Naive thymus-derived CD8-positive, alpha-beta T cell (primary cell): ENCODE measurements at places on chromosomes 1 and 21.

DNA sequence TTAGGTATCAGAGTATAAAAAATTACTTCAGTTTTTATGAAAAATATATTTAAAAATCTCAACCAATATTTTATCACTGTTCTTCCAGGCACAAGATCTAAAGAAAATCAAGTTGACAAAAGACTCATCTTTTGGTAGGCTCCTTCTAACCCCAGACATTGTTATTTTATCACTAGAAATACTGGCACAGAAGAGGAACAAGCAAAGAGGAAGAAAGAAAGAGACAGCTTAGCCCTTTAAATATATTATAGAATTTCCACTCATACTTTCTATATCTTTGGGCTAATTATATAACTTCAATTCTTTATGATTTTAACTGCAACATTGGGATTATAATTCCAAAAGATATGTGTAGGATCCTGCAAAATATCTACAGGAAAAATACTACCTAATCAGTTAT lies 32.4 kb downstream of the SPTA1 start:
- H3K4me3 ChIP-seq: no peak overlapping the region
- no peak for DNase-seq
- H3K27ac ChIP-seq: no peak overlapping the region
- peaks cover 6% of the 10 kb centered on the region for H3K4me1 ChIP-seq
- H3K36me3 ChIP-seq: peaks cover 8% of the 10 kb centered on the region
- no peaks in the 10 kb centered on the region for H3K27me3 ChIP-seq

GRCh38 chr21:17925899-17926298 lies 106.7 kb upstream of the C21orf91 start:
- H3K27ac ChIP-seq: no peak overlapping the region
- DNase-seq: no peak
- no peak overlapping the region for H3K4me3 ChIP-seq

DNA sequence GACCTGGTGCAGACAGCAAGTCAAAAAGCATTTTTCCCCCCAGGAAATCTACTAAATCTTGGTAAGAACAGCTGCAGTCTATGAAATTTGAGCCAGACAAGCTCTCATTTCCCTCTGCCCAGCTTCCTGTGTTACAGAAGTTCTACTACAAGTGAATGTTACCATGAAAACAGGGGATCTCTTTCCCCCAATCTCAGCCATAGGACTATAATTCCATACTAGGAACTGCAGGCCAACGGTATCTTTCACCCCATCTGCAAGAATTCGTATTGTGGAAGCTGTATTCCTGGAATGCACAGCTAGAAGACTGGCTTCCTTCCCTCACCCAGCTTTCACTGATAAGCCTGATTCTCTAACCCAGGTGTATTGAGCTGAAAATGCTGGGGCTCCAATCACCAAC lies 1655.4 kb downstream of the BRINP3 start:
- no peak overlapping the region for H3K27ac ChIP-seq
- H3K4me1 ChIP-seq: no peaks in the 10 kb centered on the region
- no peak overlapping the region for H3K4me3 ChIP-seq
- H3K36me3 ChIP-seq: no peaks in the 10 kb centered on the region
- DNase-seq: no peak

GRCh38 chr1:44447051-44447810 lies 42.2 kb downstream of the RNF220 start:
- no peak overlapping the region for H3K4me3 ChIP-seq
- H3K4me1 ChIP-seq: no peaks in the 10 kb centered on the region
- no peaks in the 10 kb centered on the region for H3K36me3 ChIP-seq
- H3K27ac ChIP-seq: no peak overlapping the region
- no peak for DNase-seq
- H3K27me3 ChIP-seq: peaks cover 3% of the 10 kb centered on the region

DNA sequence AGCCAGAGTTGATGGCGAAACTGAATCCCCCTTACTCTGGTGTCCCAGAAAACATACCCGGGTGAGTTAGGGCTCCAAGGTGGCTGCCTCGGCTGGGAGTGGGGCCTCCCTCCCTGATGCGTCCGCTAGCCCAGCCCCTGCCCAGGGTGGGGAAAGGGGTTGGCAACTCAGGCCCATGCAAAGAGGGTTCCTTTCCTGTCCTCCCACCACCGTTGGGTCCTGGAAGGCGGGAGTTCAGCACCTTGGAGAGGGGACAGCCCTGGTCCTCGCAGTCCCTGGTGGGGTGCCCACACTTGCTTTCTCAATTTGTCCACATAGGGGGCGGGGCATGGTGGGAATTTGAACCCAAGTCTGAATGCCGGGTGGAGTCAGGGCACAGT lies 6.1 kb downstream of the SRM start:
- H3K4me3 ChIP-seq: no peak overlapping the region
- H3K27ac ChIP-seq: no peak overlapping the region
- H3K4me1 ChIP-seq: peaks cover 3% of the 10 kb centered on the region
- no peaks in the 10 kb centered on the region for H3K27me3 ChIP-seq

- H3K4me3 ChIP-seq: peak overlapping the region; percentile 82
- peaks cover 75% of the 10 kb centered on the region for H3K4me1 ChIP-seq
- H3K36me3 ChIP-seq: no peaks in the 10 kb centered on the region
- H3K27ac ChIP-seq: peak overlapping the region; percentile 98
These were observed 114.7 kb upstream of the IRF2BP2 start for GRCh38 chr1:234724516-234725176.

GRCh38 chr1:245969283-245969682 lies 537.8 kb downstream of the SMYD3 start:
- no peak overlapping the region for H3K4me3 ChIP-seq
- no peaks in the 10 kb centered on the region for H3K36me3 ChIP-seq
- no peaks in the 10 kb centered on the region for H3K4me1 ChIP-seq
- H3K27me3 ChIP-seq: no peaks in the 10 kb centered on the region
- DNase-seq: no peak
- H3K27ac ChIP-seq: no peak overlapping the region

DNA sequence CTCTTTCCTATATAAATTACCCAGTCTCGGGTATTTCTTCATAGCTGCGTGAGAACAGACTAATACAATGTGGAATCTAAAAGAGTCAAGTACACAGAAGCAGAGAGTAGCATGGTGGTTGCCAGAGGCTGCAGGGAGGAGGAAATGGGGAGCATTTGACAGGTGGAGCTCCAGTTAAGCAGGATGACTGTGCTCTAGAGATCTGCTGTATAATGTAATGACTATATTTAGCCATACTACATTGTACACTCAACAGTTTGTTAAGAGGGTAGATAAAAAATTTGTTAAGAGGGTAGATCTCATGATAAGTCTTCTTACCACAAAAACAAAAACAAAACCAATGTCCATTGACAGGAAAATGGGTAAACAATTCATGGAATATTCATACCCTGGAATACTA lies 82.1 kb downstream of the MT1HL1 start:
- H3K4me1 ChIP-seq: no peaks in the 10 kb centered on the region
- peaks cover 5% of the 10 kb centered on the region for H3K27me3 ChIP-seq
- H3K27ac ChIP-seq: no peak overlapping the region
- DNase-seq: no peak
- H3K36me3 ChIP-seq: peaks cover 10% of the 10 kb centered on the region

DNA sequence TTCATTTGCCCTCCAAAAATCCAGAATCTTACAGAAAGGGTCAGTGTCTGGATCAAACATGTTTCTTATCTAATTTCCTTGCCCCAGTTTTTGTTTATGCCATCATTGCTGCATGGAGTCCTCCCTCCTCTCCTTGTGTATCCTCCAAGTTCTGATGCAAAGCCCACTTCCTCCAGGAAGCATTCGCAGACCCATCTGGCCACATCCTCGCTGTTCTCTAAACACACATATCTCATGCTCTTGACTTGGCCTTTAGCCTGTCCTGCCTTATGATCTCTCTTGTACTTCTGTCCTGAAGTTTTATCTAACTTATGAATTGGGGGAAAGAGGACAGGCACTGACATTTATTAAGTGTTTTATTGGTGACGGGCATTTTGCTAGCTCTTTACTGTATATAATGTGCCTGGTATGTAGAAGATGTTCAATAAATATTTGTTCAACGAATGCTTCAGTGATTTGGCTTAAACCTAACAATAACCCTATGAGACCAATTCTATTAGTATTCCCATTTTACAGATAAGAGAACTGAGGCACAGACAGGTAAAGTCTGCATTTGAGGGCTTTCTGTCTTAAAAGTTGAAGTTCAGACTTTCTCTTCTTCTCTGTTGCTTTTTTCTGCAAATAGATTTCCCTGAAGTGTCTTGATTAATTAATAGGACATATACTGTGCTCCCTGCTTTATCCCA lies 19.2 kb upstream of the ID3 start:
- H3K36me3 ChIP-seq: no peaks in the 10 kb centered on the region
- peak overlapping the region; percentile 20 for H3K4me3 ChIP-seq
- H3K4me1 ChIP-seq: peaks cover 28% of the 10 kb centered on the region
- peak overlapping the region; percentile 19 for H3K27ac ChIP-seq
- no peaks in the 10 kb centered on the region for H3K27me3 ChIP-seq

DNA sequence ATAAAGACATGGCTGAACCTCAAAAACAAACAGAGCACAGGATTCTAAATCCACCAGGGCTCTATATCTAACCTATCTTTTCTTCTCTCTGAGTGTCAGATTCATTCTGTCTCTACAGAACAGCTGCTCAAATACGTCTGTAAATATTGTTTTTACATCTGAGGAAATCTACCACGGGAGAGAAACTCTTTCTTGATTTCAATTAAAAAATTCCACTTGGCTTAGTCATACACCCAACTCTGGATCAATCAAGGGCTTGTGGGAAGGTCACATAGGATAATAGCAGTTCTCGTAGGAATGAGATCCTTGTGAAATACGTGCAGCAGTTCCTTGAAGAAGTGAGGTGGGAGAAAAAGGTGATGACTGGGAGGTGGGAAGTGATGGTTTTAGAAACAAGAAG lies 1355.7 kb upstream of the ADGRL2 start:
- no peak overlapping the region for H3K27ac ChIP-seq
- H3K27me3 ChIP-seq: no peaks in the 10 kb centered on the region
- no peak overlapping the region for H3K4me3 ChIP-seq
- H3K4me1 ChIP-seq: no peaks in the 10 kb centered on the region
